ENCODE measurements at places on chromosomes 12 and 14. TPM values are rescaled to one million over a fixed set of nuclear protein-coding genes. Genes with fewer than 3 reads are reported as not detected.
A peak's percentile ranks its signal among the peaks of the same experiment; 100 is the strongest.

DNA sequence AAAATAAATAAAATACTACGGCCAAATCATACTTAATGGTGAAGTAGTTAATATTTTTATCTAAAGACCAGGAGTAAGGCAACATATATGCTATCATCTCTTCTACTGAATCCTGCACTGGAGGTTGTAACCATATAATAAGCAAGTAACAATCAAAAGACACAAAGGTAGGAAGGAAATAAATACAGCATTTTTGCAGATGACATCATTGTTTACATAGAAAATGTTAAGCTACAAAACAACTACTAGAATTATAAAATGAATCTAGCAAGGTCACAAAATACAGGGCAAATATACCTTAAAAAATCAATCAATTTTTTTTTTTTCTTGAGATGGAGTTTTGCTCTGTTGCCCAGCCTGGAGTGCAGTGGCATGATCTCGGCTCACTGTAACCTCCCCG lies 51.6 kb upstream of the BDKRB2 start:
- no peak overlapping the region for H3K27ac ChIP-seq
- no peaks in the 10 kb centered on the region for H3K4me1 ChIP-seq
- no peaks in the 10 kb centered on the region for H3K36me3 ChIP-seq
- no peak overlapping the region for H3K4me3 ChIP-seq
- H3K27me3 ChIP-seq: no peaks in the 10 kb centered on the region

DNA sequence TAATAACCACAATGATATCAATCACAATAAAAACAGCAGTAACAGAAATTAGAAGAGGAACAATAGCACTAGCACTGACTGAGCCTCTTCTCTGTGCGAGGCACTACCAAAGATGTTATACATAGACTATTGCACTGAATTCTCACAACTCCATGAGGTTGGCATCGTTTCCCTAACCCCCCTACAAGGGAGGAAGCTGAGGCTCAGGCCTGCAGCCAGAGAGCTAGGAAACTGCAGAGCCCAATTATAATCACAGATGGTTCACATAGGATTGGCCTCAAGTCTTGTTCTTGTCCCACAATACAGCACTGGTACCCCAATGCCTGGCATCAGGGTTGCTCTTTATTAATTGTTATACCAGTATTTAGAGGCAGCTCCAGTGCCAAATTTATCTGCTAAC lies 278.0 kb downstream of the CEP128 start:
- no peak overlapping the region for H3K4me3 ChIP-seq
- H3K4me1 ChIP-seq: no peaks in the 10 kb centered on the region
- H3K27me3 ChIP-seq: no peaks in the 10 kb centered on the region
- no peak overlapping the region for H3K27ac ChIP-seq
- DNase-seq: no peak
- no peaks in the 10 kb centered on the region for H3K36me3 ChIP-seq

GRCh38 chr14:101365329-101366158 lies 195.8 kb upstream of the DIO3 start:
- H3K27ac ChIP-seq: no peak overlapping the region
- no peaks in the 10 kb centered on the region for H3K36me3 ChIP-seq
- DNase-seq: no peak
- no peaks in the 10 kb centered on the region for H3K27me3 ChIP-seq
- H3K4me1 ChIP-seq: peaks cover 12% of the 10 kb centered on the region

- H3K4me1 ChIP-seq: no peaks in the 10 kb centered on the region
- H3K27me3 ChIP-seq: no peaks in the 10 kb centered on the region
- peak within 1 kb of the TSS; percentile 33 for H3K4me3 ChIP-seq
- H3K36me3 ChIP-seq: no peaks in the 10 kb centered on the region
Observed at GRCh38 chr12:49538510-49539403, at the start of gene KCNH3. TSS of gene KCNH3 (plus strand) at chr12:49539030. CDS start at chr12:49539417, 387 bp downstream.

GRCh38 chr12:95693689-95694088 lies 96.9 kb downstream of the NTN4 start:
- H3K36me3 ChIP-seq: no peaks in the 10 kb centered on the region
- no peaks in the 10 kb centered on the region for H3K27me3 ChIP-seq
- no peak overlapping the region for H3K27ac ChIP-seq
- no peak overlapping the region for H3K4me3 ChIP-seq
- no peak for DNase-seq

Gene LRP1-AS
- total RNA-seq: not detected

Gene ZBTB1
- 14.1 TPM for total RNA-seq

Data from right lobe of liver (tissue), 6 donors.